ENCODE measurements at places on chromosomes 2 and 18.

DNA sequence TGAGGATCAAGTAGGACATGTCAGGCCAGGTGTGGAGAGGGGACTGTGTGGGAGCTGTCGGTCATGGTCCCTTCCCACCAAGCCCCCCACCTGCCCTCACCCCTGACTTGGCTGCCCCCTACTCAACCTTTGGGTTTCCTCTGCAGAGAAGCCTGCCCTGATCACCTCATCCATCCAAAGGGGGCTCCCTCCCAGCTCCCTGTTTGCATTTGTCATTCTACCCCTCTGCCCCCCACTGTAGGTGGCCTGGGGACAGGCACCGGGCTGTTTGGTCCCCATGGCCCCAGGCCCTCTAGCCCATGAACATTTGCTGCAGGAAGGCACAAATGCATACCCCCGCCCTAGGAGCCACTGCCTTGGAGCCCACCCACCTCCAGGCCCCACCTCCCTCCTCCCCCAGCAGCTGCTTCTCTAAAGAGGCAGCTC is 115.0 kb downstream of the SMAD7 start:
- no peak for DNase-seq

DNA sequence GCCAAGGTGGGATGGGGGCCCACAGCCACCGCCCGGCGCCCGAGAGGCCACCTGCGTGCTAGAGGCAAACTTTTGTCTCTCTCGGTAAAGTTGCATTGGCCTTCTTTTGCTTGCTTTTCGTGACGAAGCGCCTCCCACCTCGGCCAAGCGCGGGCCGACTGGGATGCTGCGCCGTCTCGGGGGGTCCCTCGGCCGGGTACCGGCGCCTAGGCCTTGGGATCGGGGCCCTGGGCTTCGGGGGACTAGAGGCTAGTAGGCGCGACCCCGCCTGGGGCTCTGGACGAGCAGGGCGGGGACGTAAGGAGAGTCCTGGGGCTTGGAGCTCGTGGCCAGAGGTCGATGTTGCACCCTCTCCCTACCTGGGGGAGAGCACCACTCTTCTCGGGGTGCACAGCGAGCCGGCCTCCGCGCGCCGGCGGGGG is 545 bp downstream of the GLI2 start:
- peak; percentile 42 for DNase-seq

DNA sequence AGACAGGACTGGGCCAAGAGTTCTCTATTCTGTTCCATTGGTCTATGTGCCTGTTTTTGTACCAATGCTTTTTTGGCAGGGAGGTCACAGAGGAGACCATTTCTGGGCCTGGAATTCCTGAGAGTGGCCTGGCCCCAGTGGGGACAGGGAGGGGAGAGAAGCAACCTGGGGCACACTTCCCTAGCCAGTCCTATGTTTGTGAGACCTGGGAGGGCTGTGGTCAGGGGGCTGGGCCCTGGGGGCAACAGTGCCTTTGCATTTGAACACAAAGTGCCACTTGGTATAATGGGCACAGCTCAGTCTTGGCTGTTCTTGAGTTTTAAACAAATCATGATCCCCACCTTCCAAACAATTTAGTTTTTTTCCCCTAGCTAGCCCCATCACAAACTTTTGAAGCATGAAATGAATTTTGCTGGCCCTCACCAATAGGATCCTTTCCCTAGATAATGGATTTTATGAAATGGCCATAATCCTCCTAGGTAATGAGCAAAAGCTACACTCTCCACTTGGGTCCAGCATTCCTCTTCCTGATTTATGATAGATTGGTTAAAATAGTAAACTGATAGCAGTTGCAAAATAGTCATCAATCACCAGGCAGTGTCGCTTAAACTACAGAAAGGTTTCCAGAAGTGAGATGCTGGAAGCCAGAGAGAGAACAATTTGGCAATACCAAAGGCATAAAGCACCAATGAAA is 133.5 kb downstream of the GLI2 start:
- DNase-seq, result no peak

- DNase-seq, result no peak
Measured at GRCh38 chr2:61689568-61689967, 151.4 kb upstream of the XPO1 start.

DNA sequence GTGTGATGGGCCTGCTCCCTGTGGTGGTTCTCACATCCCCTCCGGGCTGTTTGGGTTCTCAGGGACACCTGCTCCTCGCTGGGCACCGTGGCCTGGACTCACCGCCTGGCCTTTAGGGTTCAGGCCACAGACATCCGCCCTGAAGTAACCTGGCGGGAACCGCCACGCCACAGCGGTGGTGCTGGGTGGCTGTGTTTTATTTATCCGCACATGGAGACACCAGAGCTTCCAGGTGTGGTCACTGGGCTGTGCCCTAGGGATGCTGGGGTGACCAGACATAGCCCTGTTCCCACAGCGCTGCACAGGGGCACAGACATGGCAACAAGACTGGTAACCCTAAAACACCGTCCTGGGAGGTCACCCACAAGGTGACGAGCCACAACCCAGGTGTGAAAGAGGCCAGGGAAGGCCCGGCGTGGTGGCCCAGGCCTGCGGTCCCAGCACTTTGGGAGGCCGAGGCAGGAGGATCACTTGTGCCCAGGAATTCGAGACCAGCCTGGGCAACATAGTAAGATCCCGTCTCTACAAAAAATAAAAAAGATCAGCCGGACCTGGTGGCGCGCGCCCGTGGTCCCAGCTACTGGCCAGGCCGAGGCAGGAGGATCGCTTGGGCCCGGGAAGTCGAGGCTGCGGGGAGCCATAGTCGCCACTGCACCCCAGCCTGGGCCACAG is 649 bp upstream of the HSBP1L1 start:
- DNase-seq, result no peak

GRCh38 chr2:100292022-100292580 is 30.2 kb downstream of the LONRF2 start:
- peak; percentile 62 for DNase-seq

GRCh38 chr2:19774805-19775176 is 127.0 kb downstream of the TTC32 start:
- no peak for DNase-seq

GRCh38 chr2:121471532-121472469 is 58.9 kb upstream of the RNU4ATAC start:
- DNase-seq, result peak; percentile 46

All from AG08396 (cell line).